ENCODE measurements at places on chromosomes 1 and 21.

- DNase-seq = peak; percentile 78
These were observed 84.1 kb downstream of the GPR88 start for GRCh38 chr1:100622037-100622436.

DNA sequence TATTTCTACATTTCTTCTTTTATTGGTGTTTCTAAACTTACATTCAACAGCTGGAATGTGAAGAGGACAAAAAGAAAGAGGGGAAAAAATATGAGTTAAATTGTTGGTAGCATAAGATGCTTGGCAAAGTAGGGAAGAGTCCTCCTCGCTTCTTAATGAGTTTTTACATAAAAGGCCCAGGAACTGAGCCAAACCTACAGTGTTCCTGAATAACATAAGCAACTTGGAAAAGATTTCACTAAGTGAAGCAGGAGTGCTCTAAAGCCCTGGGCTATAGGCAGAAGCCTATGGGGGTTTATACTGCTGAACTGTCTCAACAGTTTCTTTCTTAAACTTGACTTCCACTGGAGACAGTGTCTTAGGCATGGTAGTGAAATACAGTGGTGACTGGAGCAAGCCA lies 115.0 kb upstream of the USP25 start:
- no peak for DNase-seq

DNA sequence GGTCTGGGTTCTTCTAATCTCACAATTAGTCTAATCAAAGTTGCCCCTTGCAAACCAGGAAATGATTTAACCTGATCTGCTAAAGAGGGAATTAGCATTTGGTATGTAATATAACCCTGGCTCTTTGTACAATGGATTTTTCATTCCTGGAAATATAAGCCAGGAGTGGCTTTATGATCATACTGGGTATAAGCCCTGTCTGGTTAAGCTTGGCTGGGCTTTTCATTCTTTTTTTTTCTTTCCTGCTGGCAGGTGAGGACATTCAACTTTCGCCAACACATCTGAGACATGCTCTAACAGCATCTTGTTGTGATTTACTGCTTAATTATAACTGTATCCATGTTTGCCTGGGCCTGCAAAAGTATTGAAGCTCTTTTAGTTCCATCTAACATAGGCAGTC lies 20.4 kb upstream of the SDE2 start:
- DNase-seq = no peak

DNA sequence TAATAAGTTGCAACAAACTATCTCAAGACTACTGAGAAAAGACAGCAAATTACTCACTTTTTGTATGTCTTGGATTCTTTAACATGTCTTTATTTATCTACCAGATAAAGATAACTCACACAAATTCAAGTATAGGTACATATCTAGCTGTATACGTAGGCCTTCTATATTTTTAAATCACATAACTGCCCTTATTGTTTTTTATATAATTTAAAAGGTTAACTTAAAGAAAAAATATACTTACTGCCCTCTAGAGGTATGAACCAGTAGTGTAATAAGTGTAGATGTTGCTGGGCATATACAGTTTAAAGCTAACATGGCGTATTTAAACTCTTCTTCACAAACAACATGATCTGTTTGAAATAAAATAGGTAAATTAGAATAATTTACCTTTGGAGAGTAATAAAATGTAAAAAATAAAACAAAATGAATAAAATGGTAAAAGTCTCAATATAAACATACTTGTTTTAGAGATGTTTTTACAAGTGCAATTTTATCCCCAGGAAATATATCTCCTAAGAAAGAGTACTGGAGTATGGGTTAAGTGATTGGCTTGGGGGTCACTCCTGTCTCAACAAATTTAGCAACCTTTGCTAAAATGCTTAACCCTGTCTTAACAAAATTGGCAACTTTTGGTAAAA lies 235.2 kb downstream of the KCNT2 start:
- peak; percentile 56 for DNase-seq
